ENCODE measurements at places on chromosomes 12 and 14. TPM values are rescaled to one million over a fixed set of nuclear protein-coding genes. Genes with fewer than 3 reads are reported as not detected.

- DNase-seq = no peak
Observed at GRCh38 chr12:12774791-12775190, 10.7 kb upstream of the APOLD1 start.

DNA sequence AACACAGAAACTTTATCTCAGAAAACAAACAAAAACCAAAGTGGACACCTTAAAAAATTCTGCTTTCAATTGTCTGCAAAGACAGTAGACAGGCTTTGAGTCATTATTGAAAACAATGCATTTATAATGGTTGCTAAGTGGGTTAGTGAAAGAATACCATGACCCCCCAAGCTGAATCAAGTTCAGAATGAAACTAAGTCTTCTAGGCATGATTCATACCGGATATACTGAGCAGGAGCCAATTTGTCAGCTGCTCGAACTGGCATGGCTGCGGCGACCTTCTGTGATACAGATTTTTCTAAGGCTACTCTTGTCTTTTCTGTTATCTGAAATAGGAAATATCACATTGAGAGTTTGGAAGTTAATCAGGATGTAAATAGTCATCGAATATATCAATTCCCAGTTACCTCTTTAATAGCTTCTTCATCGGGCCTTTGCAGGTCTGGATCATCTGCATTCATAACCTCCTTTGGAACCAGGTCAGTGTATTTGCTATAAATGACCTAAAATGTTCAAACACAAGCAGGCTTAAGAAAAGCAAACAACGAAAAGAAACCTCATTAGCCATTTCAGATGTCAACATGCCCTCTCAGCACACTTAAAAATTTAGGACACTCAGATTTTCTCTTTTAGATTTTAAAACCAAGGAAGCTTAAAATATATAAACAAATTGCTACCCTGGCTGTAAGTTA, 22.3 kb downstream of the SNW1 start:
- DNase-seq = peak; percentile 87

DNA sequence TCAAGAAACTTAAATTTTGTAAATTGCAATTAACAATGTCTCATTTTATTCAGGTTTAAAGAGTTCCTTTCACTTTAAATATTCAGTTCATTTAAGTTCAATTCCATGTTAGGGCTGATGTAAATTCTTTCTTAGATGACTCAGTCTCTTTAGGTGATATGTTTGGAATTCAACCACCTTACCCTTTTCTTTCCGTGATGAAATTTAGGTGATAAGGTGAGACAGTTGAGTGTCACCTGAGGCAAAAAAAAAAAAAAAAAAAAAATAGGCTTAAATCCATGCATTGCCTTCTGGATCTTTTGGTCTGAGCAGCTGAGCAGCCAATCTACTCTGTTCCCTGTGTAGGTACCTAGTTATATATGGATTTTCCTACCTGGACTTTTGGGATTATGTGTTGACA, 299.5 kb downstream of the DAD1 start:
- DNase-seq = no peak

DNA sequence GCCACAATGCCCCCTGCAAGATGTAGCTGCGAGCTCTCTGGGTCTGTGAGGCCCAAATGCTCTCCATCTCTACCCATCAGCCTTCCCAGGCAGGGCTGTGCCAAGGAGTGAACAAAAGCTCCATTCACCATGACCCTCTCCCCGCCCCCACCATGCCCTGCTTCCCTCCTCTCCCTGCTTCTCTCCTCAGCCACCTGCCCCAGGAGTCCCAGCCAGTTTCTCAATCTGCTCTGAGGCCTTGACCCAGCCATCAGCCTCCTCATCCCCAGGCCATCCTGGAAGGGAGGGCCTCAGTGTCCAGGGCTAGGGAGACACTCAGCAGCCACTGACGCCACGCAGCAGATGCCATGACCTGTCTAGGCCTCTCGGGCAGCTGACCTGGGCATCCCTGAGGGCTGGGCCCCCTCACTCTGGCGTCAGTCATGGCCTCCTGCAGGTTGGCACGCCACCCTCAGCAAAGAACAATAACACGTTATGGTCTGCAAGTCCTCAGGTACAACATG, 8.5 kb upstream of the KRT5 start:
- no peak for DNase-seq

- no peak for DNase-seq
Observed at GRCh38 chr12:8648576-8649205, 13.9 kb downstream of the MFAP5 start.

GRCh38 chr12:128402486-128403243, 135.7 kb downstream of the TMEM132C start:
- DNase-seq = no peak

GRCh38 chr12:102281231-102281630, 83.6 kb upstream of the PMCH start:
- peak; percentile 51 for DNase-seq

DNA sequence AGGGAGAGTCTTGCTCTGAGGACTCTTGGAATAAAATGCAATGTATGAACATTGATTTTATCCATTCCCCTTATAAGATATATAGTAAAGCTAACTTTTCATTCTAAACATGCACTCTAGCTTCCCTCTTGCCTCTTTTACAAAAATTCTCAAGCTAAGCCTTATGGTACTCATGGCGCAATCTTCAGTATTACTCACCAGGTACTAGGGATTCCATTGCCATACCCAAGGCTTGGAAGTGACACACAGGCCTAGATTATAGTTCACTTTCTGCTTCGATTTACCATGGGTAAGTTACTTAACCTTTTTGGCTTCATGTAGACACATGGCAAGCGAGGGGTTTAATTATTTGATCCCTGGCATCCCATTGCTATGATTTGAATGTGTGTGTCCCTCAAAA, 331.5 kb downstream of the LRIG3 start:
- DNase-seq = no peak

GRCh38 chr14:24194186-24194872, 912 bp downstream of the TM9SF1 start:
- DNase-seq = no peak

- DNase-seq = peak; percentile 98
Observed at GRCh38 chr12:95262808-95263207, 45.2 kb downstream of the VEZT start.

The BCL2L14 gene
- not detected for polyA plus RNA-seq

The TAS2R42 gene
- polyA plus RNA-seq = not detected

The KRT7 gene
- polyA plus RNA-seq = 131 TPM

The HOXC9 gene
- polyA plus RNA-seq = 0.54 TPM

The MOK gene
- 8.6 TPM for polyA plus RNA-seq

The P2RX2 gene
- polyA plus RNA-seq = not detected

The CCND2 gene
- polyA plus RNA-seq = 0.96 TPM

The TAS2R50 gene
- polyA plus RNA-seq = not detected

All from endothelial cell of umbilical vein (primary cell).